AG04450 (cell line): ENCODE measurements at places on chromosomes 6 and 20.

DNA sequence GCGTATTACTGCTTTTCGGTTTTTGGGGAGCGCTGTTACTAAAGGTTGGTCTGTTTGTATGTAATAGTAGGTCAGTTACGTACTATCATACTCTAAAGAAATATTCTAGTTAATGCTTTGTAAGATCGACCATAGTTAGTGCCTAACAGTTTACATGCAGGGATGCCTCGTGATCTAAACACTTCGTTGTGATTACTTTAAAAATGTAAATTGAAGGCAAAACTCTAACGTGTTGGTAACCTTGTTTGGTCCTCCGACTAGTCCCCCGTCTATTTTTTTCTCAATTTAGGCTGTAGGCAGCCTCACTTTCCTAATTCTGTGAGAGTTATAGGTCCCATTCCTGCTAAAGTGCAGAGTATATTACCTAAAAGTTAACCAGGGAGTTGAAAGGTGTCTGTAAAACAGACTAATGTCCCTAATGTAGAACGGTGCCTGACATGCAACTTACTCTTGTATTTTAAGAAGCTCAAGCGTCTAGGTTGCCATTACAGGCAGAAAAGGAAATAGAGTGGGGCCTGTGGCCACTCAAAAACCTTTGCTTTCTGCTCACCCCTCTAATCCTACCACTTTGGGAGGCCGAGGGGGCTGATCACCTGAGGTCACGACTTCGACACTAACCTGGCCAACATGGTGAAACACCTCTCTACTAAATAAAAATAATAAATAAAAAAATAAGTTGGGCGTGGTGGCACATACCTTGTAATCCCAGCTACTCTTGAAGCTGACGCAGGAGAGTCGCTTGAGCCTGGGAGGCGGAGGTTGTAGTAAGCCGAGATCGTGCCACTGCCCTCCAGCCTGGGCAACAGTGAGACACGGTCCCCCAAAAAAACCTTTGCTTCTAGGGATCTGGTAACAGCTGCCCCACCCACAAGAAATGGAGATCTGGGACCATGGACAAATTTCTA, 37.8 kb downstream of the HFE start:
- DNase-seq = no peak

- DNase-seq = no peak
Measured at GRCh38 chr6:123898665-123899064, 95.0 kb downstream of the NKAIN2 start.

DNA sequence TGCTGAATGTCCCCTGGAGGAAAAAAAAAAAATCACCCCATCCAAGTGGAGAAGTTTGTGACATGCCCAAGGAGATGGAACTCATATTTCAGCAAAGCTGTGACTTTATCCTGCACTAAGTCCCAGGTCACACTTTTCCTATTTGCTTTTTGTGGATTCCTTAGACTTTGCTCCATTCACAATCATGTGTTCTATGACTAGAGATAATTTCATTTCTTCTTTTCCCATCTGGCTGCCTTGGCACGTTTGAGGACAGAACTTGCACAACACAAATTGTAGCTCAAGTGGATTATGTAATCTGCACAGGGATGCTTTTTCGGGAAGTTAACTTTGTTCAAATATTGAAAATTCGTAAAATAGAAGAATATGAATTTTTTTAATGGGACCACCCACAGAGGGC, 100.7 kb upstream of the PTPN1 start:
- no peak for DNase-seq

DNA sequence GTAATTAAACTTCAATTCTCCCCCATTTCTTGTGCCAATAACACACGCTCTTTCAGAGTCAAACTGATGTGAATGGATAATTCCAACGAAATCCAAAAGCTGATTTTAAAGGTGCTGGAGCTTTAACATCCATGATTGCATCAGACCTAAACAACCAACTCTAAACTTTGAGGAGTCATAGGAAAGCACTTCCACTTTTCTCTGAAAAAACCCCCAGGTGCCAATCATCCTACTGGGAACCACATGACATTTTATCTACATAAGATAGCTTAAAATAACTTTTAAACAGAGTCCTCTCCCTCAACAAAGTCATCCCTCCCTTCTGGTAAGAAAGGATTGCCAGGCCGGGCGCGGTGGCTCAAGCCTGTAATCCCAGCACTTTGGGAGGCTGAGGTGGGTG, 167.7 kb upstream of the PDE10A start:
- DNase-seq = no peak

DNA sequence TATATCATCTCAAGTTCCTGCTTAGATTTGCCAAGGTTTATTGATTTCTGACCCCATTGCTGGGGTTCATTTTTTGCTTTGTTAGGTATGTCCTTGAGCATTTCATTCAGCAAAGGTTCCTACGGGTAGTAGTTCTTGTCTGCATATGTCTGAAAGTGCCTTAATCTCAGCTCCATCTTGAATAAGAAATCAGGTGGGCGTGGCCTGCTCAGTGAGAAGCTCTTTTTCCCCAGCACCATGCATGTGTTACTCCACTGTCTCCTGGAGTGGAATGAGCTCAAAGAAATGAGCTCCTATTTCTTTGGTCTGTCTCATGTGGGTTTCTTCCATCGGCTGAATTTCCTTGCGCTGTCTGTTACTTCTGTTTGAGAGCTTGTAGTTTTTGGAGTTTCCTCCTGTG, 201.9 kb downstream of the QKI start:
- DNase-seq = no peak

- DNase-seq = peak; percentile 75
Measured at GRCh38 chr6:41941280-41942066, at the start of gene CCND3. TSS of gene CCND3 (minus strand) at chr6:41941808. CDS start at chr6:41941649, 159 bp downstream.
